ENCODE measurements at places on chromosomes 5 and 9.
A peak's percentile ranks its signal among the peaks of the same experiment; 100 is the strongest.

DNA sequence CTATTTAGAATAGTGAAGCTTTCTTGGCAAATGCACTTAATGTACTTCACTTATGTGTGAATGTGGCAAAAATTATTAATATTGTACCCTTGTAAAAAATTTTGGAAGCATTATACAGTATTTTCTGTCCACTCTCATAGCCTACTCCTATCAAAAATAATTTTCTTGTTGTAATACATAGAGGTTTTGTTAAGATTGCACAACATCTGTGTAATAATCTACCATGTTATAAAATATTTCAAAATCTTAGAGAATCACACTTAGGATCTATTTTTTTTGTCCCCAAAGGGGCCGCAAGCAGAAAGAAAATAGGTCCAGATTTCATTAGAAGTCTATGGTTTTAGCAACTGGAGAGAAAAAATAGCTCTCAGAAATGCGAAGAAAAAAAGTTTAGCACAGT, 945.9 kb downstream of the CDH18 start:
- no peak for DNase-seq

- DNase-seq = no peak
These were observed 21.2 kb upstream of the IL17B start for GRCh38 chr5:149400304-149400703.

DNA sequence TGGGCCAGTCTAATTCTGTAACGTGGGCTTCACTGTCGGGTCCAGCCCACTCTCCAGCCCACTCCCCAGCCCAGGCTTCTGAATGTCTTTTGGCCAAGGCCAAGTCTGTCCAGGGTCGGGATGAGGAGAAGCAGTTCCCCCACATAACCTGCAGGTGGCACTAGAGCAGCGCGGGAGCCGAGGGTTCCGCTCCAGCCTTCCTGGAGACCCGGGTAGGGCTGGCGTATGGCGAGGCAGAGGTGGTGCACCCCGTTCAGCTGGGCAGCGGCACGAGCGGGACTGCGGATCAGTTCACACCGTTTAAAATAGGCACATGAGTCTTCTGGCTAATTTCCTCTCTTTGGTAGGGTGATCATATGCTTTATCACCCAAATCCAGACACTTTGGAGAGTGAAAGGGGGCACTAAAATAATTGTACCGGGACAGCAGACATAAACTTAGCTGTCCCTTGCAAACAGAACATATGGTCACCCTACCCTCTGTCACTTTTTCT, 185.9 kb downstream of the MSX2 start:
- DNase-seq = peak; percentile 30

DNA sequence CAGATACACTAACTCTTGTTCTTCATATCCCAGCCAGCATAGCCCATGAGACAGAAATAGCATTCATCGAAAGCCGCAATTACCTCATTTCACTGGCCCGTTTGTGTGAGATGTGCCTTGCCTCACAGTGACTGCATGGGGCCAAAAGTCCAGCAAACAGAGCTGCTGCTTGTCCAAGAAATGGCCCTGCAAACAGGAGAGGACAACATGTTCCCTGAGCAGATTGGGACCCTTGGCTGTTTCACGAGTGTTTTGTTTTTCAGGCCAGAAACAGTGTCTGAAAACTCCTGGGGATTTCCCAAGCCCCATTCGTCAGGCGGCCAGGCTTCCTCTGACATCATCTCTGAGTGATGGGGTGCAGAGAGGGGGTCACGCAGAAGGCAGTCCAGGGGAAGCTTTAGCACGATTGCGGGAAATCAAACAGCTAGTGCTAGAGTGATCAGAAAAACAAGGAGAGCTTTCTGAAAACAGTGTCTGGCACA, 503.6 kb upstream of the PAPPA start:
- no peak for DNase-seq

DNA sequence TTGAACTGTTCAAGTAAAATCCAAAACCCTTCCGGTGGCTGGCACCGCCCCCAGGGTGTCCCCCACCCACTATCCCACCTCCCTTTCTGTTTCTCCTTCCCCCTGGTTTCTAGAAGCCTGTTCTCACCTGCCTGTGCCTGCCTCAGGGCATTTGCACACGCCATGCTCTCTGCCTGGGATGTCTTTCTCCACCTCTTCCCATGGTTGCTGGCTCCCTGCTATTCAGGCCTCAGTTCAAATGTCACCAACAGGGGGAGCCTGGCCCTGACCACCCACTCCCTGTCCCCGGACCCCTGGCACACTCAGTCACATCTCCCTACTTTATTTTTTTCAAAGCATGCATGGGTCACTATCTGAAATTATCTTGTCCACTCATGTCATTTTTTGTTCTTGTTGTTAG, 39.9 kb upstream of the EEIG1 start:
- DNase-seq = no peak

DNA sequence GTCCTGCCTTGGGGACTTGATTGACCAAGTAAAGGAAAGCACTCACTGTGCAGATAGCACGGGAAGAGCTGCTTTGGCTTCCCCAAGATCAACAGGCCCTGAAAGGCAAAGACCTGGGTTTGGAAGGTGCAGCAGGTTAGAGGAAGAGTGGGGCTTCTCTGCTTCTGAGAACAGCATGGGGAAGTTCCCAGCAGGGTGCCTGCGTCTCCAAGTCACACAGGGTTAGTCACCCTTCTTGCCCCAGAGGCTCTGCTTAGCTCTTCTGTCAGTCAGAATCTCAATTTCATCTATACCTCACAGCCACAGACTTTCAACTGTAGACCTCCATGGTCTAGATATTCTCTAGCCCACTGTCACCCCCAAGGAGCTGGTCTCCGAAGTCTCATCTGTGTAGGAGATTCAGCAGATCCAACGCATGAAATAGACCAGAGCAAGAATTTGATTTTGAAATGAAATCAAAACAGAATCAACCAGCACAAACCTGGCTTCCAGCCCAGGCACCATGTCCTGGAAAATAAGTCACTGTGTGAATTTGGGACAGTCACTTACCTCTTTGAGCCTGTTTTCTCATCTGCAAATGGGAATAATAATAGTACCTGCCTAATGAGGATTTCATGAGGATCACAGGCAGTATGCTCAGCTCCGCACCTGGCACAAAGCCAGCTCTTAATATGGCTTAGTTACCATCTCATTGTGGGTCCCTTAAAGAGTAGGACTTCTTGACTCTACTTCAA, 64.0 kb downstream of the SFXN1 start:
- no peak for DNase-seq

GRCh38 chr5:151198861-151199260, 25.0 kb downstream of the CCDC69 start:
- DNase-seq = no peak

GRCh38 chr9:122222791-122223190, 6.0 kb downstream of the LHX6 start:
- DNase-seq = no peak

GRCh38 chr5:131536211-131536826, 98.7 kb downstream of the RAPGEF6 start:
- DNase-seq = no peak

DNA sequence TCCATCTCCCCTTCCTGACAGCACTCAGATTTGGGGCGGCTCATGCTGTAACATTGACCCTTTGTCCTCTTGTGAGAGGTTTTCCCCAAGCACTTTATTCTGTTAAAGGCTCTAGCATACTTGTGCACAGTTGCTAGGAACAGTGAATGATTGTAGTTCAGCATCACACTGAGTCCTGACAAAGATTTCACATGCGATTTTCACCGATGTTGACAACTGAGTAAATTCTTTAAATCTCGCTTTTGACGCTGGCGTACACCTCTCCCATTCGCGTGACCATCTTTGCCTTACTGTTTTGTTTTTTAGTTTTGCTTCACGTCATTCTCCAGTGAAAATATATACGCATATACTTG, 780 bp downstream of the CDC37L1 start:
- DNase-seq = no peak

GRCh38 chr5:174146556-174146955, 101.0 kb downstream of the NSG2 start:
- no peak for DNase-seq

DNA sequence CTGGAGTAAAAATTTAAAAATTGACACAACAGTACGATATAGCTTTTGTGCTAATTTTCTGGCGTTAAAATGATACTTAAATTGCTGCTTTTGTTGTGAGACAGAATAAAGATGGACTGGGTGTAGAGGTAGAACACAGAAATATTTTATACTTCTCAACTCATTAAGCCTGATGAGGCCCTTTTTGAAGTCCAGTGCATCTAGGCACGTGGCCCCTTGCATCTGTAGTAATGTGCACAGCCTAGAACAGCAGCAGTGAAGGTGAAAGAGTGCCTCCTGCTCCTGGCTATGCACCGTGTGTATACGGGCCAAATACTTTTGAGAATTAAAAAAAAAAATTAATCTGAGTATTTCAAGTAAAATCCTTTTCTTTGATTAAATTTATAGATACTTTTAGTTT, 115.6 kb downstream of the XRCC4 start:
- no peak for DNase-seq

GRCh38 chr5:181131514-181131913, 545 bp upstream of the OR2V1 start:
- no peak for DNase-seq

DNA sequence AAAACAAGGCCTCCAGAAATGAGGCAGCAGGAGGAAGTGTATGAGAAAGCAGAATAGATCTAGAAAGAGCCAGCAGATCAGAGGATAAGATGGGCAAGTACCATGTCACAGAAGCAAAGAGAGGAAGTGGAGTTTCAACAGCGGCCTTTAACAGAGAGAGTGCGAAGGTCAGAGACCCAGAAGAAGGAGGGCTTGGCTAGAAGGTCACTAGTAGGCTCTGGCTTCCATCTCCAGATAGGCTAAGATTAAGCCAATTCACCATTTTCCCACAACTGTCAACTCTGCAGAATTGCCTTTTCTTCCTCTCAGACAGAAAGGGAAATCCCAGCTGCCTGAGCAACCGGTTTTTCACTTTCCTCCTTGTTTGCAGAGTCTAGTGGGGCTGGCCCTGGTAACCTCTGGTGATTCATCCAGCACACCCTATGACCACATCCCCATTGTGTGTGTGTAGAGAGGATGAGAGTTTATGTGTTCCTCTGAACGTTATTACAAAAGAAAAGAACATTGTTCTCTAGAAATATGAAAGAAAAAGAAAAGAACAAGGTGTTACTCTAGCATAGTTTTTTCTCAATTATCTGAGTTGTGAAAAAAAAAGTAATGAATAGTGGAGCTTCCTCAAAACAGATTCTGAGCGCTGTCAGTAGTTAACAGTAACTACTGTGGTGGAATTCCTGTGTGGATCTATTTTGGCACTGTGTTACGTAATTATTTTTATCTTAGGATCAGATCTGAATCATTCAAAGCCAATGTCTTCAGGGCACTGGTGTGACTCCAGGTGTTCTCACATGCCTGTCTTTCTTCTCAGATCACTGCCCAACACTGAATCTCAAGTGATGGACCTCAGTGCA, 220.4 kb downstream of the ARRDC3 start:
- no peak for DNase-seq

- no peak for DNase-seq
These were observed 189.8 kb upstream of the DAPK1 start for GRCh38 chr9:87307848-87308247.

DNA sequence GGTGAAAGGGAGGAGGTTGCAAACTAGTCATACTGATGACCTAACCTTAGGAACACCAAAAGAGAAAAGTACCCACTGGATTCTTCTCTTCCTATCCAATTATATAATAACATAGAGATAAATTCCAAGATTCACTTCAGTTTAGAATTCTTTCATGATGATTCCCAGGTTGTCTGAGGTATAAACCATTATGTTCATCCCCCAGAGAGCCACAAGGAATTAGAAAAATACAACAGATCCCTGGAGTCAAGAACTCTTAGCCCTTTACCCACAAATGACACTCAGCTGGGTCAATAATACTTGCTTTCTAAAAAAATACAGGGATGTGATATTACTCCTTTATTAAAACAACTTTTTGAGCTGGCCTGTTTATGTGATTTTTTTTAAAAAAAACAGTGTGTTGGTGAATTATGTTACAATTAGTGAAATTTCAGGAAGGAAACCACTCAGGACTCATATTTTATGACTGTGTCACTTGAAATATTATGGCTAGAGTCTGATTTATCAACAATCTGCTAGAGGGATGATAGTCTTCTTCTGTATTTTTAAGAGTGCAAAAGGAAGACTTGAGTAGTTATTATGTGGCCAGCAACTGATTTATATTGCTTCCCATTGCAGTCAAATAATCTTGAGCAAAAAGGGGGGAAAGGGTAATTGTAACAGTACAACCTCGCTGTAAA, 338.2 kb downstream of the NFIB start:
- DNase-seq = no peak

GRCh38 chr5:79488775-79489174, 25.2 kb downstream of the HOMER1 start:
- DNase-seq = no peak

DNA sequence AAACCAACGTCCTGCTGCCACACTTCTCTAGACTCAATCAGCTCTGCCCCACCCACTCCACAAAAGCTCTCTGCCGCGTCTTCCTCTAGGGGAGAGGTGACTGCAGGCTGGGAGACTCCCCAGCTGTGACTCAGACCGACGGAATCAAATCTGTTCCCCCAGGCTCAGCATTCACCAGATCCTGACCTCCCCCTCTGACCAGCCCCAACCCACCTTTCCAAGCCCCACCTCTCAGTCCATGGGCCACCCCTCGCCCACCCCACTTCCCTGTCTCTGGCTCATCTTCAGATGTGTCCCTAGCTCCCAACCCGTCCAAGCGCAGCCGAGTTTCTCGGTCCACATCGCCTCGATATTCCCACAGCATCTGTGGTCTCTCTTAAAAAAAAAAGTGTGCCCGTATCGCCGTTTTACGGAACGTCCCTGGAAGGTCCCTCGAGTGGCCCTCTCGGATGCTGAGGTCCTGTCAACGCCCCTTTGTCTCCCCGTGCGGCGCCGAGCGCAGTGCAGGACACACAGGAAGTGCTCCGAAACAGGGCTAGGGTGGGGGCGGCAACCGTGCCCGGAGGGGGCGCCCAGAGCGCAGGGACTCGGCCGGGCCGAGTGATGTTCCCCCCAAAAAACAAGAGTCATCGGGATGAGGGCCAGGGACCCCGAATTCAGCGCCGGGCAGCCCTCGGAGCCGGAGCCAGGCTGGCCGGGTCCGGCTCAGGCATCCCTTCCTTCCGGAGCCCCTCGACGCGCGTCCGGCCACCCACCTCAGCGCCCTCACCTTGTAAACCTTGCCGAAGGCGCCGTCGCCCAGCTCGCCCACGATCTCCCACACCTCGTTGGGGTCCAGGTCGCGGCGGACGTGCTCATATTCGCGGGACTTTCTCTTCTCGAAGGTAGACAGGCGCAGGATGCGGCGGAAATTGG, 649 bp downstream of the STK10 start:
- peak; percentile 55 for DNase-seq

GRCh38 chr5:2205185-2205585, 322.5 kb upstream of the IRX4 start:
- DNase-seq = no peak

GRCh38 chr5:127702926-127703561, at the start of gene CCDC192:
TSS of gene CCDC192 (plus strand) at chr5:127703391. CDS start at chr5:127703446, 55 bp downstream.
- no peak for DNase-seq

DNA sequence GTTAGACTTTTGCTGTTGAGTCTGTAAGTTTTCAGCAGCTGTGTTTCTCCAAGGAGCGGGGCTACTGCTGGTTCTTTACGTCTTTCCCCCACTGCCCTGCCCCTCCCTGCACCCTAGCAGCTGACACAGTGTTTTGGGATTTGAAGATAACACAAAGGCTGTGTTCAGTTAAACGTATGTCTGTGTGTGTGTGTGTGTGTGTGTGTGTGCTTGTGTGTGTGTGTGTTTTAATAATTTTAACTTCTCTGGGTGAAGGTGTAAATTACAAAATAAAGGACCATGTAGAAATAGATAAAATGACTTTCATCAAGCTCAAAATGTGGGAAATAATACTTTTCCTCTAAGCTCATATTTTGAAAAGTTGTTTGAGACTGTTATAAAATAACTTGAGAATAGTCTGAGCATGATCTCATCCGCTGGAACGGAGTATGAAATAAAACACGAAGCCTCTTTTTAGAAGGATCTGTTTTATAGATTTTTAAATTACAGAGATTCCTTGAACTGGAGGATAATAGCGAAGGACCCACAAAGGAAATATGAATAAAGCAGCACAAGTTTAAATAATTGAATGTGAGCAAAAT, 10.9 kb downstream of the ABL1 start:
- no peak for DNase-seq
